ENCODE measurements at places on chromosomes 7 and 10.

- DNase-seq: no peak
Observed at GRCh38 chr7:127911968-127912511, 119.2 kb downstream of the LRRC4 start.

DNA sequence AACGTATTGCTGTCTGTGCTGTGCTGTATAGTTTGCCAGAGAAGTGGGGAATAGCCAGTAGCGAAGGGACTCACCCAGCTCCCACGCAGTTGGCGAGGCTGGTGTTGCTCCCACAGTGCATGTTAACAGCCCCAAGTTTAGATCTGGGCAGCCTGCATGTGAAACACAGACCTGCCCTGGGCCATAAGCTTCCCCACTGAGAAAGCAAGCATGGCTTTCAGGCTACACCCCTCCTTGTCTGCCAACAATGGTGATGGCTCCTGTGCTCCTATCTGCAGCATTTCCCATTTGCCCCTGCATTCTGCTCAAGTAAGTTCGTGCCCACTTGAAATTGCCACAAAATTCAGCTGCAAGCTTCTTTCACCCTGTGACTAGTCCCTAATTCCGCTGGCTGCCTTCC is 57.5 kb downstream of the IPMK start:
- no peak for DNase-seq

DNA sequence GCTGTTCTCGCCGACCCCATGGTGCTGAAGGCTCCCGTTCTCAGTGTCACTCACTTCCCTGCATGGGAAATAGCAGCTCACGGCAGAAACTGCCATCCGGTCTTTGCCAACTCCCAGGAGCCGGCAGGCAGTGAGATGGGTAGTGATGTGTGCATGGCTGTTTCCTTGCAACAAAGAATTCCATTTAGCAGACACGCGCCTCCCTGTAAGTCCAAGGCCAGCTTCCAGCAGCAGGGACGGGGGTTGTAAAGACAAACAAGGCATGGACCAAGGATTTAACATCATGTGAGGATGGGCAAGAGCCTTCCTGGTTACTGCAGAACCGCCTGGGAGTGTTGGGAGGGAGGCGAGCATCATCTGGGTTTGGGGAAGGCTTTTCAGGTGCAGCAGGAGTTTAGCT is 273.1 kb downstream of the GLRX3 start:
- DNase-seq: no peak

- no peak for DNase-seq
Observed at GRCh38 chr10:77889277-77889903, 37.2 kb downstream of the DLG5 start.

DNA sequence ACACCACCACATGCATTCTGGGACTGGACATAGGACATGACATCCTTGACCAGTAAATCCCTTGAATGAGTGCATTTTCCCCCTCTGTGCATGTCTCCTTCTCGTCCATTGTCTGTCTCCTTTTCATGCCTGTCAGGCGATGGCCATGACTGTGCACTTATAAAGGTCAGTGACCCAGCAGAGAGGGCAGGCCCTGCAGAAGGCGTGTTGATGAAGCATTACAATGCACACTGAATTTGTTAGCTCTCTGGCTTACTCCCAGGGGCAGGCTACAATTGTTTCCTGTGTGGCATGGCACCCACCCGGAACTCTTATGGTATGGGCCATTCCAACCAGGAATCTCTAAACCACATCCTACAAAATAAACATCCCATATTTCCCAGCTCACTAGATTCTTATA is 71.1 kb downstream of the SAMD9 start:
- DNase-seq: no peak

DNA sequence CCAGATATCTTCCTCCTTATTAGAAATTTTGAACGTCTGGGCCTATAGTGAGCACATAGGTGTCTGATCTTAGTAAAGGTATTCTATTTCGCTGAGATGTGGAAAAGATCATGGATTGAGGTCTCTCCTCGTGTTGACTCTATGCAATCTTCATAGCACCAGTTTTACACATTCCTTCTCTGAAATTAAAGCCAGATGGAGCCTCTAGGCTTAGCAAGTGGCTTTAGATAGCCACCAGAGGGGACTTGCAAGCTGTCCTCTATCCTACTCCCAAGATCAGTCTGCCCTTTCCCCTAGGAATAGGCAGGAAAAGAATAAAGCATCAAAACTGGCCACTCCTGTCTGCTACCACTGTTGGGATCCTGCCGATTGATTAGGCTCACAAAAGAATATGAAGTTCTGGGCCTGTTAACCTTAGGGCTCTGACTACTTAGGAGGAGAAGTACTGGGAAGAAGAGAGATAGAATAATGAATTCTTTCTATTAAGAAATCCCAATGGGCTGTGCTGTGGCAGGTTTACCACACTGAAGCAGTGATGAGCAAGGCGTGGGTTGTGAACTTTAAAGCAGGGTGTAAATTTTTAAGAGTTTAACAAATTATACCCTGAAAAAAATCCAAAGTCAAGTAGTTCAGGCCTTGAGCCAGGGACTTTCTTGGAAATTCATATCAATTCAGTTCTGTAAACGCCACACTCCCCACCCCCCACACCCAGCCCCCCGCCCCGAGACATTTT is 2.2 kb upstream of the STRIP2 start:
- peak; percentile 62 for DNase-seq

- DNase-seq: no peak
Observed at GRCh38 chr7:119967221-119967620, 305.8 kb upstream of the KCND2 start.

- DNase-seq: no peak
Observed at GRCh38 chr7:146956321-146956720, 839.7 kb downstream of the CNTNAP2 start.

DNA sequence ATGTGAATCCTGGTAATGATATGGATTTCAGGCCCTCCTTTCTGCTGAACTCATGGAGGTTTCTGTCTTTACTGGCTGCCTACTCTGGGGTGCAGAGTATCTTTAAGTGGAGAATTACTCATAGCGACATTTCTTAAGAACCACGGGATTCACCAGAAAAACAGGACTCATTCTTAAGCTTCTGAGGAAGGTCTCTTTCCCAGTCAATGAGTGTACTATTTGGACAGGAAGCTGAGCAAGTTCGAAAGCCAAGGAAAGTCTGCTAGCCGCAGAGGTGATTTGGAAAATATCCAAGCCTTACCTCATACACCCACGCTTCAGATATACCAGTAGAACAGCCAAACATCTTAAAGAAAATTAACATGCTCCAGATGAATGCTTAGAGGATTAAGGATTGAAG is 377.6 kb upstream of the MYO3A start:
- DNase-seq: no peak

GRCh38 chr7:139697056-139697455 is 80.7 kb downstream of the HIPK2 start:
- DNase-seq: no peak

DNA sequence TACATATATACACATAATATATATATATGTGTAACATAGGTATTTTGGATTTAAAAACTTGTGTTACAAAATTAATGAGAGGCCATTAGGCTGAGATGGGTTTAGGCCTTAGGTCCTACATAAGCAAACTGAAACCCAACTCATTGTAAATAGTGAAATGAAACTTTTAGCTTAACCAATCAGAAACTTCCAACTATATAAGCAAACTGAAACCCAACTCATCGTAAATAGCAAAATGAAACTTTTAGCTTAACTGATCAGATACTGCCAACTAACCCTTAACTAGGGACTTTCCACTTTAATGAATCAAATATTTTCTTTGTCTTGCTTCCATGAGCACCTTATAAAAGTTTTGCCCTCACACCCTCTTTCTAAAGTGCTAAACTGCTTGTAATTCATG is 17.3 kb upstream of the SAMD9L start:
- no peak for DNase-seq

- DNase-seq: no peak
Observed at GRCh38 chr7:85564861-85565260, 378.0 kb upstream of the SEMA3D start.

DNA sequence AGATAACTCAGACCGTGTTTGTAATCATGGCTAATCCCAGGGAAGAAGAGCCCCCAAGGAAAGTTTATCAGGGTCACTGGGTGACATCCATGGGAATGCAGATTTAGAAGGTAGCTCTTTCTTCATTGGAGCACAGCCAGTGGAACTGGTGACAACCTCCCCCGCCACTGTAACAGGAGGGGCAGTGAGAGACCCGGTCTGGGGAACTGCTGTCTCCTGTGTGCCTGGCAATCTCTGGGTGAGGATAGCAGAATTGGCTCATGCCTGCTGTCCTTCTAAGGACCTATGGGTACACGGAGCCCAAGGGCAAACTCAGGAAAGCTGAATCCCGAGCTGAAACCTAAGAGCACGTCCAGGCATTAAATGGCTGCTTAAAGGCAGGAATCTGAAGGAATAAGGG is 341.6 kb downstream of the ABCA13 start:
- DNase-seq: no peak

DNA sequence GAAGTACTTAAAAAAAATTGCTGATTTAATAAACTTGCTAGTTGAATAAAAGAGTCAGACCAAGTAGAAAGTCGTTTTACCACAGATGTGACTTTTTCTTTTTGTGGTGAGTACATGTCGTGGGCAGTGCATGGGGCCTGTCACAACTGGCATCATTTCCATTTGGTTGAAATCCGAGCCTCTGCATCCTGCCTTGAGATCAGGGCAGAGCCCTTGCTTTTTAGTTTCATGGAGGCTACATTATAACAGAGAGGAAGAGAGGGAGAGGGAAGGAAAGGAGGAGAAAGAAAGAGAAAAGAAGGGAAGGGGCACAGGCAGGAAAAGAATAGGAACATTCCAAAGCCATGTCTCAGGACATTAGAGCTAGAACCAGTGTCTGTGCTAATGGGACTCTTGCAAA is 20.4 kb upstream of the INSYN2A start:
- DNase-seq: peak; percentile 59

DNA sequence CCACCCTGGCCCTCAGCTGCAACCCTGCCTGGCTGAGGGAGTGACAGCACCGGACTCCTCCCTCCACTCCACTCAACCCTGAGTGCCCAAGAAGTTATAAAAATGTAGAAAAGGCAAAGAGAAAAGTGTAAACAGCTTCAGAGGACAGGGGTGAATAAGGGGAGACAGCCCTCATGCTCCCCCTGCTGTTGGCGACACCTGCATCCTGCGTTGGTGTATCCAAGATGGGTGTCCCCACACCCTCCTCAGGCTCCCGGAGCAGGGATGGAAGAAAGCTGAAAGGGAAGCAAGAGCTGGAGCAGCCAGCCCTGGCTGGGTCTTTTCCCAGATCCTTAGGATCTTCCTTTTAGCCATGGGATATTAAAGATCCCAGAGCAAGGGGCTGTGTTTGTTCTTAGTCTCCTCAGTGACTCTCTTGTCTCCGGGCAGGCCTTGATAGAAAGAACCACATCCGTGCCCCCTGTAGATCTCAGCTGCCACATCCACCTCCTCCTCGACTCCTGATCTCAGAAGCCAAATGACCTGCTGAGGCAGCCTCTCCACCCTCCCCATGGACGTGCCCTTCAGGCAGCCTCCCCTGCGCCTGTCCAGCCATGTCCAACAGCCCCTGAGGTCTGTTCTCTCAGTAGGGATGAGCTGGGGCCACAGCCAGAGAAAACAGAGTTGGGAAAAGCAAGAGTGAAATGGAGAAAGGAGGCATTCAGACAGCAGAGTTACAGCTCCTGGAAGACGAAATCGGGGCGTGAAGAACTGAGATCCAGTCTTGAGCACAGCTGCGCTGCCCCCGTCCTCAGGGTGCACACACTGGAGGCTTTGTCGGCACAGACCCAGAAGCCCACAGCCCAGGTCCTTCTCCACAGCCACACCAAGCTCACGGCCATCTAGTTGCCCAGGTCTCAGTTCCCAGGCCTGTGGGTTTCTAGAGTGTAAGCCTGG is 6.8 kb downstream of the FAM131B start:
- no peak for DNase-seq

DNA sequence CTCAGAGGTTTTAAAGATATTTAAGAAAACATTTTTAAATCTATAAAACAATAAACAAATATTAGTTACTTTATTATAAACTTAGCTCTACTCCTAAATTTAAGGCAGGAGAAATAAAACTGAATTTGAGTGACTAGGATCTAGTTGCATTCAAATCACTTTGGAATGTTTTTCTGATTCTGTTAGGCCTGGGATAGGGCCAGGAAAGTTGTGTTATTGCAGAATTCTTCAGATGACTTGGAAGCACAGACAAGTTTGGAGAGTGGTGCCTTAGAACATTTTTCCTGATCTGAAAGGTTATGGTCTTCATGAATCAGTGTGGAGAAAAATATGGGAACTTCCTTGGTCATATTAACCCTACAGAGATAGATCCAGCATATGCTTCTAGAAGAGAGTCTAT is 15.6 kb upstream of the SLC25A13 start:
- no peak for DNase-seq

DNA sequence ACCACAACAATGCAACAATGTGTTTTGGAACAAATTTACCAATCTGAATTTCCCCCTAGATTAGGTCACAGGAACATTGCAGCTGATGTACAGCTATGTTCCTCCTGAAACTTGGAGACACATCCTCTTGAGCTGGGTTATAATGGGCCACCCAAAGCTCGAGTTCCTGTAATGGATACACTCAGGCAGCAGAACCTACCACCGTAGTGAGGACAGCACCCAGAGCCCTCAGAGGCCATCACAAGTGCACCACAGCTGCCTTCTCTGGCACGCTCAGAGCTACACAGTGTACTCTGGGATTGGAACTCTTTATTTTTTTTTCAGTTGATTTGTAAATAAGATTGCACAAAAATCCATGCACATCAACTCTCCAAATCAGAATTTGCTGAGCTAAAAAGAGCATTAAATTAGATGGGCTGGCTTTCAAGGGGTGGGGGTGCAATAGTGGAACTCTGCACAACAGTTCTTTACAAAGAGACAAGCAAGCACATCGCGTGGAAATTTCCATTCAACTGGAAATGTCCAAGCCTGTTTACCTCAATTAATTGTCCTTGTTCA is 56.7 kb downstream of the EGFR start:
- no peak for DNase-seq

- DNase-seq: peak; percentile 77
Observed at GRCh38 chr10:43890124-43890523, 241.4 kb upstream of the ZNF32 start.

DNA sequence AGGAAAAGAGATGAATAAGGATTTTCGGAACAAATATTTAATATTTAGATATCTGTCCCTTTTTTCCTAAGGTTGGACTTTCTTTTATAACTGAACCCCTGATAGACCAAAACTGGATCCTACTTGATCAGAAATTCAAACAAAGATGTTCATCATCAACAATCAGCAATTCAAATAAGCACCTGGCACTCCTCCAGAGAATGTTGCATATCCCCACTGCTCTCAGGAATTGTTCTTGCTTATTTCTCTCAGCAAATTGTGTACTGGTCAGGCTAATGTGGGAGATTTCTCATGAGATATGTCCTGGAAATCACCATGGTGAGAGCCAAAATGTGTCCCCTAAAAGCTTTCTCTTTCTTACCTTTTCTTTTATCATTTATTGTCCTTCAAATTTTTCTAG is 40.3 kb upstream of the LHFPL3 start:
- DNase-seq: no peak

DNA sequence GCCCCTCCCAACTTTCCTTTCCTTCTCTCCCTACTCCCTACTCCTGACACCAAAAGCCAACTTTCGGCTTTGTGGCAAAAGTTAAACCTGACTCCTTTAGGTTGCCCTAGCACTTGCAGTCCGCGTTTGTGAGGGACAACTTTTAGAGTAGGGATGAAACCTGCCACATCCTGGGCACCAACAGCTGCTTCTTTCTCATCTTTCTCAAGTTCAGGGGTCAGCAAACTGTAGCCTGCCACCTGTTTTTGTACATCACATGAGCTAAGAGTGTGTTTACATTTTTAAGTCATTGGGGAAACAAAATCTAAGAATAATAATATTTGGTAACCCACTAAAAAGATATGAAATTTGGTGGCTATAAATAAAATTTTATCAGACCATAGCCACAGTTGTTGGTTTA is 660.6 kb downstream of the KCNMA1 start:
- DNase-seq: no peak

- no peak for DNase-seq
Observed at GRCh38 chr7:553636-554111, 34.0 kb upstream of the PDGFA start.

GRCh38 chr7:114856625-114857024 is 65.3 kb upstream of the MDFIC start:
- peak; percentile 20 for DNase-seq
